Fibroblast of villous mesenchyme (primary cell): ENCODE measurements at places on chromosomes 5 and 9.

- DNase-seq = no peak
Observed at GRCh38 chr9:90033028-90033650, 428.3 kb downstream of the GADD45G start.

- no peak for DNase-seq
Observed at GRCh38 chr9:30075022-30075421, 2309.4 kb upstream of the ACO1 start.

DNA sequence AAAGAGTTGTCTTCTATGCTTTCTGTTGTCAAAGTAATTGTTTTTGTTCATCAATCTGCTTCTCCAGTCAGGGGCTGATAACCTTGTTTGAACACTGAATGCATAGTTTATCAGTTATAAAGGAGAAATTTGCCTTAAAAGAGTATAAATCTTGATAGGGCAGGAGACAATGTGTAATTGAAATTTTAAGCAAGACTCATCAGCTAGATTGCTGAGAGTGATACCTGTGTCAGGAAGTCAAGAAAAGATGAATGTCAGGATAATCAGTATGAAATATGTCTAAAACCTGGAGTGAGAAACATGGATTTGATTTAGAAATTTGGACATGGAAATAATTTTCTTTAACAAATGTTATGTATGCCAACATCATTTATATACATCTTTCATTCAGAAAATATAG, 1258.1 kb downstream of the EFNA5 start:
- no peak for DNase-seq

GRCh38 chr5:35274839-35275509, 44.7 kb upstream of the PRLR start:
- no peak for DNase-seq

- DNase-seq = peak; percentile 47
Observed at GRCh38 chr9:78601957-78602565, 305.1 kb downstream of the PSAT1 start.

- DNase-seq = no peak
Observed at GRCh38 chr5:95068289-95068910, 216.5 kb downstream of the MCTP1 start.
